CD8-positive, alpha-beta T cell (primary cell): ENCODE measurements at places on chromosomes 5 and 9.

- DNase-seq = no peak
These were observed 111.3 kb upstream of the PAPPA start for GRCh38 chr9:116042321-116042720.

GRCh38 chr9:96149533-96150280, 152.3 kb downstream of the HSD17B3 start:
- DNase-seq = no peak

- DNase-seq = no peak
These were observed 443.2 kb downstream of the HCN1 start for GRCh38 chr5:45252978-45253377.

GRCh38 chr5:52638732-52639131, 149.0 kb upstream of the ITGA1 start:
- no peak for DNase-seq

GRCh38 chr5:74957906-74958305, 91.7 kb upstream of the FAM169A start:
- DNase-seq = no peak

- no peak for DNase-seq
These were observed 47.7 kb upstream of the TTC39B start for GRCh38 chr9:15354713-15355112.

DNA sequence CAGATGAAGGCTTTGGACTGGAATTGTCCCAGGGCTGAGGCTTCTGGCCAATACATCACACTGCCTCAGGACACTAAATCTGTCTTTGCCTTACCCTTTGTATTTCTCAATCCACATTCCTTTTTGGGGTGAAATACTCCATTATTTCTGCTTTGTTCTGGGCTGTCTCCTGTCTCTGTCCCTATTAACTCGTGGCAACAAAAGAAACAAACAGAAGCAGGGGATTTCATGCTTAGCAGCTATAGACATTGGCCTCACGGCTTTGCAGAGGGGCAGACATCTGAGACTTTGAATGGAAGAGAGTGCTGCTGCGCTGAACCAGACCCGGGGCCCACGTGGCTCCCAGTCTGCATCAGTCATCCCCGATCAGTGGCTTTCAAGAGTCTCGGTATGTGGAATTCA, 129.7 kb downstream of the ARL15 start:
- no peak for DNase-seq

DNA sequence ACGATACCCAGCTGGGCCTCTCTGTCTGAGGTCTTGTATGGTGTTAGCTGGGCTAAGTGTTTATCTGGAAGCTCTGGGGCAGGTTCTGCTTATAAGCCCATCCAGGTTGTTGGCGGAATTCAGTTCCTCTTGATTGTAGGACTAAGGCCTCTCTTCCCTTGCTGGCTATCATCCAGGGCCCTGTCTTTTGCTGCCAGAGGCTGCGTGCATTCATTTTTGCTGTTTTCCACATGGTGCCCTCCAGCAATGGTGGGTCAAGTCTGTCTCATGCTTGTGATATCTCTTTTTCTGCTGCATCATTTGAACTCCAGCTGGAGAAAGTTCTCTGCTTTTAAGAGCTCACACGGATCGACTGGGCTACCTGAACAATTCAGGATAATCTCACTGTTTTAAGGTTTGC, 105.7 kb upstream of the ZNF618 start:
- no peak for DNase-seq

GRCh38 chr5:167713896-167714295, 577.5 kb upstream of the WWC1 start:
- no peak for DNase-seq

DNA sequence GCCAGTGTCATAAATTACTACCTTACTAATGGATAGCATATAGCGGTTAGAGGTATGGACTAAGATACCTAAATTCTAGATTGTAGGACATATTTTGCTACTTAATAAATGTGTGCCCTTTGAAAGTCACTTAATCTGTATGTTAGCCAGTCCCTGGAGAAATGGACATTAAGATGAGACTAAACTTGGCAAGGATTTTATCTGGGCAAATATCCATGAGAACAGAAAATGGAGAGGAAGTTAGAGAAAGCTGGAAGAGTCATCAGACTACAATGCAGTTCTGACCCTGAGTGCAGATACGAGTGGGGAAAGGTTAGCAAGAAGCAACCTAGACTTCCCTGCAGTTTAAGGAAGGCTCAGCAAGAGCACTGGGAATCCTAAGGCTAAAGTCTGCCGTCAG, 33.0 kb downstream of the TBCA start:
- DNase-seq = no peak

DNA sequence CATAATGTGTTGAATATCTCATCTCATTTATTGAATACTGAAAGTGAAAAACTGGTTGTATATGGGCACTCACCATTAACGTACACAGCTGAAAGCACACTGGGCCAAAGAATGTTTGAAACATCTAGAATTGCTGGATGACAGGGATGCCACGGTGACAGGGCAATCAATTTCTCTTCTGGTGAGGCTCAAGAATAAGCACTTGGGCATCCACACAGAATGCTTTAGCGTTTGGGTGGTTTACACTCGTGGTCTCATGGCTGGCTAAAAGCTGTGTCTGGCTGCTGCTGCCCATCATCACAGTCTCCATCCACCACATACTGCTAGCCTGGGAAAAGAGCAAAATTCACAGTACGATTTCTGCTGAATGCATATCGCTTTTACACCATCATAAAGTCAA, 30.7 kb upstream of the IL31RA start:
- DNase-seq = no peak

GRCh38 chr5:40022057-40022456, 597.3 kb upstream of the DAB2 start:
- no peak for DNase-seq

GRCh38 chr5:56589481-56589860, 225.9 kb upstream of the MAP3K1 start:
- DNase-seq = no peak

DNA sequence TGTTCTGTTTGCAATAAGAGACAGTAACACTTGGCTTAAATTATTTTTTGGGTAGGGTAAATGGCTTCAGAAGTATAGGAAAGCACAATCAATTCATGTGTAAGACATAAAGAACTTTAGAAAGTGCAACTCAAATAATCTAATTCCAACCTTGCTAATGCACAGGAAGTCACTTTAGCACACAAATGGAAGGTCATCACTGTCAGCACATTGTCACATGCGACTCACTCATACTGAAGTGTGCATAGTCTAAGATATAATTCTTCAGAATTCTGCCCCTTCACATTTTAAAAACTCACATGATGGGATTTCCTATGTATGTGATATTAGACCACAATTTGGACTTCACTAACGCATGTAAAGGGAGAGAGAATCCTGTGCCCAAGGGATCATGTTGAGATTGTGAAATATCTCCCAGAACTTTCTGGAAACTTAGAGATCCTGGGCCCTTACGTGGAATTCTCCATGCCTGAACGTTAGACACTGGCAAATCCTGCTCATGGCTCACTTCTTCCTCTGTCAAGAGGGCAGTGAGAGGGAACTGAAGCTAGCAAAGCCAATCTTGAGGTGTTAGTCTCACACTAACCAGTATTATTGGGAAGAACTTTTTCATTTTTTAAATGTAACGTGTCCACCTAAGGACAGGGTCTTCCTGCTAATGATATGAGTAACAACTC, 403.2 kb upstream of the PTGER4 start:
- no peak for DNase-seq

- DNase-seq = no peak
These were observed 19.5 kb downstream of the ADAMTS6 start for GRCh38 chr5:65462139-65462705.

DNA sequence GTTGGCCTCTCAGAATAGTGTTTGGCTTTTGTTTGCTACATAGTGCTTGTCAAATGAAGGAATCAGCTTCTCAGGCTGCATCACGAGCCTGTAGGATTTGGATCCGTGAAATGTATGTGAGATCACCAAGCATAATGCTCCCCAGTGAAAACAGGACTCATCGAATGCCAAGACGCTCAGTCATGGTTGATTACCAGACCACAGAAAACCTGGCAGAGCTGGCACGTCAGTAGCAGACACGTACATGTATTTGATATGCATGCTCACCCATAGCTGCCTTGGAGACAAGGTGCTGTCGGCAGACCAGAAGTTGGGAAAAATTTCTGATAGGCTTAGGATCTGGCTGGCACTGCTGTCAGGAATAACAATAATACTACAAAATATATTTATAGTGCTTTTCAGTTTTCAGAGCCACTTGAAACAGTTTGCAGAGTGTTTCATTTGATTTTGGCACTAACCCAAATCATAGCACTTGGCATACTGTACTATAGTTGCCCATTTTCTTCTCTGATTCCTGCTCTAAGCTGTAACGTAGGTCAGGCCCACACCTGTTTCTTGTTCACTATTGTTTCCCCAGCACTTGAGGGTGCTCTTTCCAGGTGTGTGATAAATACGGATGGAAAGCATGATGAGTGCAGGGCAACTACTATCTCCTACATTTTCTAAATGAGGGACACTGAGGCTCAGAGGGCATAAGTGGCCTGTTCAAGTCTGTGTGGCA, 226.1 kb downstream of the NR3C1 start:
- DNase-seq = no peak

DNA sequence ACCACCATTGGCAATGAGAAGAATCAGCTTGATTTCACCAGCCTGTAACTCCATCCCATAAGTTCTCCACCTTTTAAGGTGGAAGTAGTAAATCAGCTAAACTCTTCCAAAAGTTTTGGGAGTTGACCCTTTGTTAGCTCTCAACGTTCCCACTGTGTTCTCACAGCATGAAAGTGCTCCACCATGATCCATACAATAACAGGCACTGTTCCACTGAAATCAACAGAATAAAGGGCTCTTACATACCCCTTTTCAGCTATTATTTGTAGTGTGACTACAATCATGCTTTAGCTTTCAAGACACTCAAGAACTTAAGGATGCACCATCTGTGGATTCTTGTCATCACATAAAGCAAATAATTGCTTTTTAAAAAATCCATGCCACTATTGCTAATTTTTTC, 81.6 kb downstream of the PPP2R2B start:
- DNase-seq = no peak

DNA sequence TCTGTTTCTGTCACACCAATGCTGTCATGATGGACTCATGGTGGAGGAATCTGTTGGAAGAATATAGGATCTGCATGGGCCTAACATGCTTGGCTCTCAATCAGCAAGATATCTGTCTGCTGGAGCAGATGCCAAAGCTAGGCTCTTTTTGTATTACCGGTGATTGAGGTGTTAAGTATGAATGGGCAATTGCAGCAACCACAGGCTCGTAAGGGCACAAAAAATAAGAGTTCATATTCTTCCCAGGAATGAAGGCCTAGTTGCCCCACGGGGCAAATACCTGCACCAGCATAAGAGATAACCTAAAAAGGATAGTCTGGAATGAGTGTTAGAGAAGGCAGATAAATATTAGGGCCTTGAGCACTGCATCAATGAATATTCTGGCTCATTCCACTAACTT, 679.5 kb upstream of the COX7C start:
- no peak for DNase-seq

- no peak for DNase-seq
These were observed 25.2 kb downstream of the DUSP1 start for GRCh38 chr5:172745838-172746237.

- DNase-seq = peak; percentile 37
These were observed 1.6 kb downstream of the ANXA2R start for GRCh38 chr5:43038496-43038989.

GRCh38 chr9:99680191-99680590, 141.5 kb upstream of the NR4A3 start:
- DNase-seq = no peak

GRCh38 chr9:84153885-84154284, 173.3 kb downstream of the RMI1 start:
- no peak for DNase-seq

- peak; percentile 30 for DNase-seq
These were observed 314.4 kb downstream of the GADD45G start for GRCh38 chr9:89919171-89919681.

DNA sequence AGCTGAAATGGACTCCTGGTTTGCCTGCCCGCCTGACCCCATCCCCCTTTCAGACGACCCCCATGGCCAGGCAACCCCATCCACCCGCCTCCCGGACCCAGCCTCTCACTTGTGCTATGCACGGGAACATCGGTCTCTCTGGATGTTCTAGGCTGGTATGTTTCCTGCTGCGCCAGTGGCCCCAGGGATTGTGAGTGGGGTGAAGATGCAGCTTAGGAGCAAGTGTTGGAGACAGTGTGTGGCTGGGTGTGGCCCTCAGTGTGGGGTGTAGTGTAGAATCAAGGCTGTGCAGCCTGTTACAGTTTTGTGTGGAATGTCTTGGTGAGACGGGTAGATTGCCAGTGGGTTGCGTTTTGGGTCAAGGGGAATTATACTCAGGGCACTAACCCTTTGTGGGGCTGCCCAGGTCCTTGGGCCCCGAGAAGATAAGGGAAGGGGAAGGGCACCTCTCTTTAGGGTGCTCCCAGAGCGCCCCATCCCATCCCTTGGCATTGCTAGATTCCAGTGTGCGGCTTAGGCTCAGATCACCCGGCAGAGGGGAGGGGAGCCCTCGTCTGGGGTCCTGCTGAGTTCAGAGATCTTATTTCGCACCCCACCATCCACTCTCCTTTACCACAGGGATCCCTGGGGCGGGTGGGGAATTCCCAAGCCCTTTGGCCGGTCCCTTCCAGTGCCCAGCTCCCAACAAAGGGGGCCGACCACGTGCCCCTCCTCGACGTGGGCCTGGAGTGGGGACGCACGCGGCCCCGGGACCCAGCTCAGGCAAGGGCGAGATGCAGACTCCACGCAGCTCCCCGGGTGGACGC, 4.6 kb downstream of the IER5L start:
- DNase-seq = no peak

DNA sequence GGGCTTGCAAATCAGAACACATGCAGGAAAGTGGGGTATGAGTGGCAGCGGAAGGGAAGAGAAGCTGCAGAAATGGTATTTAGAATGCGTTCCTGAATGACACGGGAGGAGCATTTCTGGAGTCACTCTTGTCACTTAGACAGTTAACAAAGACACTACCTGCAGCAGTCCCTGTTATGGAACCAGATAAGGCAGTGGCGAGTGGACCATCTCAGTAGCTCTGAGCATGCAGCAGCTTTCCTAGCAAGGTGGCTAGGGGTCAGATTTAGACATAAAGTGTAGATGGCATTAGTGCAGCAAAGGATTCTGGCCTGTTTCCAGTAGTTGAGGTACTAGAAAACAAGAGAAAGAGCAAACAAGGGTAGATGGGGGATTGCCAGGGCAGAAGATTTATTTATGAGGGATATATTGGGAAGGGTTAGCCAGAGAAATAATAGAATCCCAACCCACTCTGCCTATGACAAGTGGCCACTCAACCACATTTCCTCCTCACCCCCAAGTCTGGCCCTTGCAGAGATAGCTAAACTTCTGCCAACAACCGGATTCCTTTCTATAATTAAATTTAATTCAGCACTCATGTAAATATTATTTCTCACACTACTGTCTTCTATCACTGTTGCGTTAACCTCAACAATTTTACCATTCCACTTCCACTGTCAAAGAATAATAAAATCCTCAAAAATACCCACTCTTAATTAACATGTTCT, 201.6 kb downstream of the DCP2 start:
- DNase-seq = no peak

DNA sequence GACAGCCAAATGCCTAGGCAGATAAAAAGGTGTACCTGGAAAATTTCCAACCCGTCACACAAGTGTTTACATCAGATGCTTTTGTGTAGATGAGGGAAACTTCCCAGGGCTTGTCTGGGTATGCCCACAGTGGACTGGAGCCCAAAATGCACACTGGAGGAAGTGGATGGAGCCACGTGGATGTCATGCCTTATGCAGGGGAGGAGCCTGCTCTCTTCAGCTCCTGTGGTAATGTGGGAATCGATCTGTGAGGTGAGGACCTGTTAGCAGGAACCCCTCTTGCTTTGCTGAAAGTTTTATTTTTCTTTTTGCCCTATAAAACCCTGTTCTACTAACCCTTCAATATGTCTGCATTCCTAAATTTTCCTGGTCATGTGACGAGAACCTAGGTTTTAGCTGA, 439.2 kb upstream of the CDH9 start:
- no peak for DNase-seq
